ENCODE measurements at places on chromosomes 3 and 15.

- no peak overlapping the region for H3K27ac ChIP-seq
- H3K36me3 ChIP-seq: no peaks in the 10 kb centered on the region
- DNase-seq: peak; percentile 53
- no peaks in the 10 kb centered on the region for H3K27me3 ChIP-seq
- H3K4me1 ChIP-seq: no peaks in the 10 kb centered on the region
- no peak overlapping the region for H3K4me3 ChIP-seq
Observed at GRCh38 chr3:183122257-183122932, 23.1 kb upstream of the MCCC1 start.

- DNase-seq: no peak
- no peaks in the 10 kb centered on the region for H3K27me3 ChIP-seq
- no peaks in the 10 kb centered on the region for H3K36me3 ChIP-seq
- peaks cover 54% of the 10 kb centered on the region for H3K4me1 ChIP-seq
- no peak overlapping the region for H3K4me3 ChIP-seq
Observed at GRCh38 chr3:126908752-126909275, 74.1 kb upstream of the PLXNA1 start.

GRCh38 chr15:95604634-95605036 lies 725.9 kb upstream of the NR2F2 start:
- H3K27me3 ChIP-seq: no peaks in the 10 kb centered on the region
- DNase-seq: no peak
- no peaks in the 10 kb centered on the region for H3K36me3 ChIP-seq
- H3K4me1 ChIP-seq: no peaks in the 10 kb centered on the region

- no peak overlapping the region for H3K27ac ChIP-seq
- no peak for DNase-seq
- no peaks in the 10 kb centered on the region for H3K36me3 ChIP-seq
Observed at GRCh38 chr3:43248185-43248583, 38.2 kb upstream of the SNRK start.

- no peak overlapping the region for H3K27ac ChIP-seq
- no peak overlapping the region for H3K4me3 ChIP-seq
- DNase-seq: no peak
- no peaks in the 10 kb centered on the region for H3K4me1 ChIP-seq
- H3K36me3 ChIP-seq: no peaks in the 10 kb centered on the region
- no peaks in the 10 kb centered on the region for H3K27me3 ChIP-seq
Observed at GRCh38 chr15:67899596-67900283, 59.9 kb upstream of the RNU6-1 start.

DNA sequence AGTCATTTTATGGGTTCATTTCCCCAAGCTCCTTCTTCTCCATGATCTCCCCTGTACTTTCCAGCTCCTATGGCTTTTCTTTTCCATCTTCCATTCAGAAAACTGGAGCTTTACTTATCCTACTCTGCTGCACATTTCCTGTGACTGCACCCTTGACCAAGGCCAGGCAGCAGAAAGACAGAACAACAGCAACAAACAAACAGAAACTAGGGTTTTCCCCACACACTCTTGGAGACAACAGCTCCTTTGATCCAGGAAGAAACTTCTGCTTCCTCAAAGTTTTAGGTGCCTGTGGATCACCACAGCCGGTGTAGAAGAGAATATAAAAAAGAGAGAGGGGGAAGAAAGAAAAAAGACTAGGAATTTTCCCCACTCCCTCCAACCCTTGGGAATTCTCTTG lies 342.3 kb upstream of the CFAP20DC start:
- DNase-seq: no peak
- H3K36me3 ChIP-seq: no peaks in the 10 kb centered on the region
- H3K27ac ChIP-seq: no peak overlapping the region
- peaks cover 16% of the 10 kb centered on the region for H3K4me1 ChIP-seq
- H3K4me3 ChIP-seq: no peak overlapping the region

DNA sequence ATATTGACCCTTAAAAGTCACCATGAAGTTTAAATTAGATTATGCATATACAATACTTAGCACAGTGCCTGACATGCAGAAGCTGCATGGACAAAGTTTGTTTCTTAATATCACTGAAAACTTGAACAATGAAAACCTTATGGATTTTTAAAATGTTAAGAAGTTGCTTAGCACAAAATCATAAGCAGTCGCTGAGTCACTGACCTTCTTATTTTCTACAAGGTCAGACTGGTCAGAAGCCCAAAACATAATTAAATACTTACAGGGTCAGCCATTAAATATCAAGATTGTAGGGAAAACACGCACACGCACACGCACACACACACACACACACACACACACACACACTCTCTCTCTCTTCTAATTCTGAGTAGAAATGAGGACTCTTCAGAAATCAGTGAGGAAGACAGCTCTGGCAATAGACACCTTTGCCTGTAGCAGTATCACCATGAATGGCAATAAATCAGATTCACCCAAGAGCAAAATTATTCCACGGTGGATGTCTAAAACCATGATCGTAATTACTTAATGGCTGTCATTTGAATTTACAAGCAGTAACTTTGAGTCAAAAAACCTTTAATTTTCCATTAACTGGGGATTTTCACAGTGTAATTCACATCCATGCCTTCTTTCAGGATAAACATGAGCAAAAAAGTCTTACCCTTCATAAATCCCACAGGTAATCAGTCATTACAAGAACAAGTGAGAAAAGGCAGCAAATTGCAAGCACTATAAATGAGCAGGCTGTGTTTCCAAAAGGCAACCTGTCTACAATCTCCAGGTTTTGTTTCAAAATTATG lies 147.5 kb downstream of the OSBPL10 start:
- DNase-seq: no peak
- no peaks in the 10 kb centered on the region for H3K4me1 ChIP-seq
- H3K27ac ChIP-seq: no peak overlapping the region
- H3K4me3 ChIP-seq: no peak overlapping the region

DNA sequence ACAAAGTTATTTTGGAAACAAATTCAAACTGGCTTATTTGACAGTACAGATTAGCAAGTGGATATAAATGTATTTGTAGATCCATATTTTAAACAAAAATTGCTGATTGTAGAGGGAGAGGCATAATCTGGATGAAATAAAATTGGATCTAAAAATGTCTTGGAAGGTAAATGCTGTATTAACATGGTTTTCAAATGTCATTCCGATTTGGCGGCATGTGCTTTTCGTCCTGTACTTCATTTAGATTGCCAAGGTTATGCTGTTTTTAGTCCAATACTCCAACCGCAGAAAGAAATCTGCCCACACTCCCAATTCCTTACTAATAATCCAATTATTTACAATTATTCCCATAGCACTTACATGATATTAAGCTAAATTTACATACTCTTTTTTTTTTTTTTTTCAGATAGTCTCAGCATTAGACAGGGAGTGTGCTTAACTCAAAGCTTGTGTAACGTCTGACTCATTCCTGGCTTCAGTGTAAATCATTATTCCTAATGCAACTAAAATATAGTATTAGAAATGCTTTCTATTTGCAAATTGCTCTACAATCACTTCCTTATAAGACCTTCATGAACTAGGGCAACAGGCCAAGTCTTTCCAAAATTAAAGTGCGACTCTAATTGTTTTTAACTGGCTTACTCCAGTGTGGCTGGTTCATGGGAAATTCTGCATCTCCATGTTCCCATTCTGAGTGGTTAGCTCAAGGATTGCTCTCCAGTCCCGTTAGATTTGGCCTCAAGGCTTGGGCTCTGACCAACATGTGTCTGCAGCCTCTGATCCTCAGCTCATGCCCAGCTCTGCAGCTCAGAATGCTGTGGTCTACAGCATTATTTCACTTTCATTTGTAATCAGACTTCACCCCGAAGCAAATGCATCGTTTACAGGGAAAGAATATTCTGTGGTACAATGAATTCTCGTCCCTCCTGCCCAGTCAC lies 103.9 kb downstream of the FBN1 start:
- no peaks in the 10 kb centered on the region for H3K4me1 ChIP-seq
- no peaks in the 10 kb centered on the region for H3K27me3 ChIP-seq
- H3K4me3 ChIP-seq: no peak overlapping the region
- no peak overlapping the region for H3K27ac ChIP-seq

DNA sequence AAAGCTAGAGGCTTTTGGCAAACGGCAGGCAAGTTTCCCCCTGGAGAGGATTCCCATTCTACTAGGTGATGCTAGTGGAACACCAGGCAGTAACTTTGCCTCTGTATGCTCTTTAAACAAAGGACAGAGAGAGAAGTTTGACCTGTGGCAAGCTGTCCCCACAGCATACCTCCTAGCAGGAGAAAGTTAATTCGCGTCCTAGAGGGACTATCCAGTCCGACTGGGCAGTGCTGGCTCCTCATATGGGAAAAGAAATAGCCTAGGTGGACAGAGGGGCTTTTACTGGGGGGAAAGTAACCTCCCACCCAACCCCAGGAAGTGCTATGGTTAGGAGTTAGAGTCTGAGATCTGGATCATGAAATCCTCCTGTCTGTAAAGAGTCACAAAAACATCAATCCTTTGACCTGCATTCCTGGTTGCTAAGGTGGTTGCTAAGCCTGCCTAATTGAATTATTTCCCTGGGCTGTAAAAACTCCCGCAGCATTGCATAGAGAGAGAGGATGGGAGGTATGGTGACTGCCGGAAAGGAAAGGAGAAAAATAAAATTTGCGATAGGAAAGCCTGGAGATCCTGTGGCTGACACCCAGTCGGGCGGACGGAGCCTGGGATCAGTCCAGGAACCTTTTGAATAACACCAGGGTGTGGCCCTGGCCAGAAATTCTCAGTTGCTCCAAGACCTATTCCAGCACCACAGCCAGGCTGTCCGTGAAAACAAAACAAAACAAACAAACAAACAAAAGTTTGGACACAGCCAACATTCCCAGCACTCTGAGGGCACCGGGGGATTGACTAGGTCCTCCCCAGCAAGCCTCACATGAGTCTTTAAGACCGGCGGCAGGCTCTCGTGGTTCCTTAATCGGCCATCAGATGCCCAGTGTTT lies 67.7 kb upstream of the ATP11B start:
- no peak overlapping the region for H3K27ac ChIP-seq
- no peaks in the 10 kb centered on the region for H3K36me3 ChIP-seq
- no peak overlapping the region for H3K4me3 ChIP-seq
- no peaks in the 10 kb centered on the region for H3K4me1 ChIP-seq
- DNase-seq: no peak

DNA sequence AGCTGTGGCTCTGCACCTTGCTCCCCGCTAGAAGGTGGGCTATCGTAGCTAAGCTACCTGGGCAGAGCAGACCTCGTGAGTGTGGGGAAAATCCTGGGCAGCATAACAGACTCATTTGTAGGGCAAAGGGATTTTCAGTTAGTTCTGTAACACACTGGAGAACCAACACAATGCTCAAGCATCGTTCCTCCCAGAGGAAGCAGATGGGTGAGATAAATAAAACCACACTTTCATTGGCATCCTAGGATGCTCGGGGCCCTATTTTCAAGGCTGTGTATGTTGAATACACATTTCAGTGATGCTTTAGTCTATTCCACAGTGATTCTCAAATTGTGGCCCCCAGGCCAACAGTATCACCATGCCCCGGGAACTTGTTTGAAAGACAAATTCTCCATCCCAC lies 20.0 kb downstream of the LIPC start:
- no peak overlapping the region for H3K27ac ChIP-seq
- H3K36me3 ChIP-seq: no peaks in the 10 kb centered on the region
- no peak for DNase-seq
- no peaks in the 10 kb centered on the region for H3K4me1 ChIP-seq
- no peaks in the 10 kb centered on the region for H3K27me3 ChIP-seq

Data from CD4-positive, alpha-beta memory T cell (primary cell).